CD4-positive, alpha-beta T cell treated with Interleukin-4 for 1 hour (primary cell): ENCODE measurements at places on chromosomes 6 and 20.

DNA sequence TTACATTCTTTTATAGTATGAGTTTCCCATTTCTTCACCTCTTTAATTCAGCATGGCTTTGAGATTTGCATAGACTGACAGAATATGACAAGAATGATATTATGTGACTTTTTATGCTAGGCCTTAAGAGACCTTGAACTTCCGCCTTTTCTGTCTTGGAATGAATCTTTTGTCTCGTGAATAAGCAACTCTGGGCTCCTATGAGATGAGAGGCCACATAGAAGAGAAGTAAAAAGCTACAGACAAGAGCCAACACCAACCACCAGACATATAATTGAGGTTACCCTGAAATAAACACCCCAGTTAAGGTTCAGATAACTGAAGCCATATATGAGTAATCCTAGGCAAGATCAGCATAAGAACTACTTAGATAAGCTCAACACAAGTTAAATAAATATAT, 600.8 kb downstream of the MEI4 start:
- DNase-seq = no peak

DNA sequence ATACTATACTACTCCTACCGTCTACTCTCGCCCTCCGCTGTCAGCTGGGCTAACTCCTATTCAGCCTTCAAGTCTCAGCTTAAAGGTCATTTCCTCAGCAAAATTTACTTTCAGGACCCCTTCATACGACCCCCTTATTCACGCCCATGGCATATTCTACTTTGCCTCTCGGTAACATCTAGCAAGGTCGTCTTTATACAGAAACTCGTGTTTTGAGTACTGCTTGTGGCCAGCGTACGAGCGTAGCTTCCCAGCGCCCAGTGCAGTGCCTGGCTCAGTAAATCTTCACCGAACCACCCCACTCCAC, 546 bp downstream of the CRNKL1 start:
- DNase-seq = no peak

- DNase-seq = no peak
These were observed 73.3 kb downstream of the MRPL14 start for GRCh38 chr6:44053760-44054556.

GRCh38 chr6:70380252-70380651, 33.1 kb upstream of the FAM135A start:
- DNase-seq = no peak

DNA sequence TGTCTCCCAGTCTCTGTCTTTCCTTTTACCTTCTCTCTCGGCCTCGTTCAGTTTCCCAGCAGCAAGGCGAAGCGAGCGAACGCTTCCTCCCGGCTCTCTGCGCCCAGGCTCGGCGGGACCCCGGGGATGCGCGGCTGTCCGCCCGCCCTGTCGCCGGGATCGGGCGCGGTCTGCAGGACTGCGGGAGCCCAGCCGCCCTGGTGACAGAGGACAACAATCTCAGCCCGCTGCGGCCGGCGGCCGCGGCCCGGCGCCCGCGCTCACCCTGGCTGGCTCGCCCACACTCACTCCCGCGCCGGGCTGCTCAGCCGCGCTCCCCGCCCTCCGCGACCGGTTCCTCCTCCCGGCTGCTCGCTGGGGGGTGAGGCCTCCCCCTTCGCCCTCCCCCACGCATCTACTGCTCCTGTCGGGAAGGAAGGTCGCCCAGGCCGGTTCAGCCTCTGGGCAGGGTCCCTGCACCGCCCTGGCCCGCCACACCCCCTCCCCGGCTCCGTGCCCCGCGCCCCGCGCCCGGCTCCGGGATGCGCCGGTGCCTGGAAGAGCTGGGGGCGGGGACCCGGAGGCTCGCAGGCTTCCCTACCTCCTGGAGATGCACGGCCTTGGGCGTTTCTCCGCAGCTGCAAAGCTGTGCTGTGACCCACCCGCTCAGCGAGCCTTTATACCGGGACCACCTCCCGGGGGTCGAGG, 410 bp downstream of the SYNE1 start:
- DNase-seq = peak; percentile 8

GRCh38 chr6:121297694-121298093, 36.6 kb downstream of the TBC1D32 start:
- no peak for DNase-seq

- no peak for DNase-seq
These were observed 56.5 kb upstream of the KCNK16 start for GRCh38 chr6:39378960-39379425.

DNA sequence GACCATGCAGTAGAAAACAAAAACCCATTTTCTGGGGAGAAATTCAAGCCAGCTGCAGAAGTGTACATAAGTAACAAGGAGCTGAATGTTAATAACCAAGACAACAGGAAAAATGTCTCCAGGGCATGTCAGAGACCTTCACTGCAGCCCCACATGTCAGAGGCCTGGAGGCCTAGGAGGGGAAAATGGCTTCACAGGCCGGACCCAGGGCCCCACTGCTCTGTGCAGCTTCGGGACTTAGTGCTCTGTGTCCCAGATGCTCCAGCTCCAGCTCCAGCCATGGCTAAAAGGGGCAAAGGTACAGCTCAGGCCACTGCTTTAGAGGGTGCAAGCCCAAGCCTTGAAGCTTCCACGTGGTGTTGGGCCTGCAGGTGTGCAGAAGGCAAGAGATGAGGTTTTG, 43.6 kb downstream of the HACE1 start:
- no peak for DNase-seq

- no peak for DNase-seq
These were observed 71.8 kb upstream of the PHACTR2 start for GRCh38 chr6:143605906-143606521.

DNA sequence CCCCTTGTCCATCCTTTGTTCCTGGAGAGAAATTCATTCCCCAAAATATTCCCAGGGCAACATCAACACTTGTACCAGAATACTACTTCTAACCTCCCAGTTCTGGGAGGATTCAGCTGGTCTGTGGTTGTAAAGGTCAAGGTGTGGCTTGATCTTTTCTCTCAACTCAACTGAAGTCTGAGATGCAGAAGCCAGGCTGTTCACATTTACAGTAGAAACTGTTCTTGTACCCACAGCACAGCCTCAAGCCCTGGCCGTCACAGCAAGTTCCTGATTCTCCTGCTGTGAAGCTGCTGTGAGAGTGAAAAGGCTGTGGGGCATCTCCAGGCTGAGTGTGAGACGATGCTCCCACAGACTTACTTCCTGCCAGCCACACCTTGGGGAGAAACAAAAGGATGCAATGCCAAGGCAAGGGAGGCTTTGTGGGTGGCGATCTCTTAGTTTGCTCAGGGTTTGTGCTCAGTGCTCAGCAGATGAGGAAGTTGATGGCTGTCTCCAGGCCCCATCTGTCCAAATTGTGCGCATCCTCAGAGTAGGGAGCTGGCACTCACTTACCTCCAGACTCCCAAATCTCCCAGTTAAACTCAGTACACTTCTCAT, 143.9 kb upstream of the FOXA2 start:
- no peak for DNase-seq

GRCh38 chr6:68709882-68710281, 74.8 kb downstream of the ADGRB3 start:
- no peak for DNase-seq

DNA sequence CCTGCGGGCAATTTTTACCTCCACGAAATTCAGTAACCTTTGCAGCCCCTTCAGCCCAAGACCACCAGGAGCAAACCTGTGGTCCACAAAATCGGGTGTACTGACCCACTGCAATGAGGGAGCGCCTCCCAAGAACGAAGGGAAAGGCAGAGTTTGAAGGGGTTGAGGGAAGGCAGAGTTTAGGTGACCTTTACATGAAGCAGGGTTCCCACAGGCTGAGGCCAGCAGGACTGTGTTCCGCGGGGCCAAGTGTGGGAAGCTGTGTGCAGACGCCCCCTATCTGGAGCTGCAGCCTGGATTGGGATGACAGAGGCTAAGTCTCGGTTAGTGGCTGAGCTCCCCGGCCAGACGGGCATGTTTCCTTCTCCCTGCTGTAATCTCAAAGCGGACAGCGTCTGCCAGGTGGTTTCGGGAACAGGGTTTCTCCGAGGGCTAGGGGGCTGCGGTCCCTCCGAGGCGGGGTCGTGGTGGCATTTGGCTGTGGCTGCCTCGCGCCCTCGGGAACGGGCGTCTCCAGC, 826 bp upstream of the PYGB start:
- no peak for DNase-seq

DNA sequence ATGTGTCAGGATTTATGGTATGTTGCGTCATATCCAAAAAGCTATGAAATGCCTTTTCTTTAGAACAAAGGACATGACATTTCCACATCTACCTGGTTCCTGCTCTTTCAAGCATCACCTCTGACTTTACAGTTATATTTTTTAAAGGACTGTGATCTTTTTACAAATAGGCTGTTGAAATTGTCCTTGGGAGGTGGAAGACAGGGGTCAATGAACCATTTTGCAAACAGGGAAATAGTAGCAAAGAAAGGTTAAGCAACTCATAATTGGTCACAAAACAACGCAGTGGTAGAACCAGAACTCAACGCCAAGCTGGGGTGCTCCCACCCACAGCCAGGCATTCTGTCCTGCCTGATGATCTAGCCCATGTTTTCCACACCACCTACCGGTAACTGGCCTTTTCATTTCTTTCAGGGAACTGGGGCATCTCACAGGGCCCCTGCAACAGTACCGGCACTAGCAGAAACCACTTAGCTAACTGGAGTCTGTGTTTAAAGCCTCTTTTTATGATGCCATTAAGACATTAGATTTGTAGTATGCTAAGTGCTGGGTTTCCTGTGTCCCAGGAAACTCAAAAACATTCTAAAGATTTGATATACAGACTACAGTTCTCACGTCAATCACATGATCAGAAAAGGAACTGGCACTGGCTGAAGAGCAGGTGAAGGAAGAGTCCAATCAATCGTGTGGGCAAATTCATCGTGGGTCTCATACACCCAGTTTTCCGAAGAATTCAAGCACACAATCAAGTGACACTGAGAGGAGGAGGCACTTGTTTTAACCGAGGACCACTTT, 13.9 kb downstream of the ZNF217 start:
- peak; percentile 60 for DNase-seq

DNA sequence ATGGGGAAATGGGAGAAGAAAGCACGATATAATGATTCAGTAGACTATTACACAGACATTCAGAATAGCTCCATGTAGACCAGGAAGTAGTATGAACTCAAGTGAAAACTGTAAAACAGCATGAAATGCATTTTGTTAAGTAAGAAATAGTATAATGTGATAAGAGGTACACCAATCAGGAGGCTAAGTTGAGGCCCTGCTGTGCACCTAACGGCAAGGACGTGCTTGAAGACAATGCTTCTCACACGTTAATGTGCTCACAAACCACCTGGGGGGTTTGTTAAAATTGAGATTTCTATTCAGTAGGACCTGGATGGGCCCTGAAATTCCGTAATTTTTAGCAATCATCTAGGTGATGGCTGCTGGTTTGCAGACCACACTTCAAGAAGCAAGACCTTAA, 178.9 kb upstream of the SULF2 start:
- no peak for DNase-seq
